ENCODE measurements at places on chromosomes 2 and 18. TPM values are rescaled to one million over a fixed set of nuclear protein-coding genes. Genes with fewer than 3 reads are reported as not detected.

The ITGB1BP1 gene
- total RNA-seq: 47.5 TPM

GRCh38 chr18:3055186-3055728, 42.3 kb upstream of the LPIN2 start:
- DNase-seq: no peak

DNA sequence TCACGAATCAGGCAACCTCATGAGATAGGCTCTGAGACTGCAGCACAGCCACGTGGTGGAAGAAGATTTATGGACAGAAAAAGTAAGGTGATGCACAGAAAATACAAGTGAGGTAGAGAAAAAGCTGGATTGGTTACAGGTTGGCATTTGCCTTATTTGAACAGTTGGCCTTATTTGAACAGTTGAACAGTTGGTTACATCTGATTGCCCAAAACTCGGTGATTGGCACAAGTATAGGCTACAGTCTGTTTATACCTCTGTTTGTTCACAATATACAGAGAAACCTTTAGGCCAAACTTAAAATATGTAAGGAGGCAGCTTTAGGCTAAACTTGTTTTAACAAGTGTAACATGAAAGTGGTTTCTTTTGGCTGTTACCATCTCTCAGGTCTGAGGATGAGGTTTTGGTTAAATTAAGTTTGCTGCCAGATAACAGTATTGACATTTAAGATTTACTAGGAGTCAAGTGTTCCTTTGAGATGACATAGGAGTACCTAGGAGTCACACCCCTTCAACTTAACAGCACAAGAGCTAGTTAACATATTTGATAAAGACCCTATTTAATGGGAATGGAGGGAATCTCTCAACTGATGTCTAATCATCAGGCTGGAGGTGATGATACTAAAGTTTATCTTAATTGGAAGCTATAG, 16.5 kb upstream of the GPR155 start:
- no peak for DNase-seq

DNA sequence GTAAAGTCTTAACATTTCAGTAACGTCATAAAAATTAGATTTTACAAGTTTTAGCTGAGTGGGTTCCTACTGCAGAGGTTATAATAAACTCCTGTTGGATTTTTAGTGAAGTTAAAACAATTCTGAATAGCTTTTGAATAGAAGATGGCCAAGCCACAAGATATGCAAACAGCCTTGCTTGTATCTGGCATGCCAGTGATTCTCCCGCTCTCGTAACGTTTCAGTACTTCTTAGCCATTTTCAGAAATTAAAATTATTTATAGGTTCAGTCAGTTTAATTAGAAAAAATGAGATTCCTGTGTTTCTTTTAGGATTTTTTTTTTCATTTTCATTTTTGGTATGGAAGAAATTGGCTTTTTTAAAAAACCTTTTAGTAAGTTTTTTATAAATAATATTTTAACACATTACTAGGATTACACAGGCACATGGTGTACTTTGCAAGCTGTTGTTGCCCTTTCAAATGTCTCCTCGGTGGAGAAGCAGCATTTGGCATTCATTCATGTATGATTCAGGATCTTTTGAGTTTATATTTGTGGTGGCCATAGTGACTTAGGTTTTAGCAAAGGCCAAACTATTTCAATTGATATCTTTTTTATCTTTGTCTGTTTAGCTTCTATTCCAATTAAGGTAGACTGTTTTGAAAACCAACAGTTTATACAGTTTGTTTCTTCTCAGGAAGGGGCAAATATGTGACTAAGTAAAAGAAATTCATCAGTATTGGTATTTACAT, 30.6 kb upstream of the RND3 start:
- no peak for DNase-seq

GRCh38 chr2:38113051-38113450, 37.1 kb upstream of the CYP1B1 start:
- DNase-seq: no peak

Data from psoas muscle (tissue), 8 donors.